ENCODE measurements at places on chromosomes 2 and 18. TPM values are rescaled to one million over a fixed set of nuclear protein-coding genes. Genes with fewer than 3 reads are reported as not detected.

The RAD51AP2 gene
- total RNA-seq = not detected

The EIF5B gene
- total RNA-seq = 12.1 TPM

The SH3BP4 gene
- total RNA-seq = 214 TPM

The C2orf66 gene
- total RNA-seq = under 0.01 TPM

Measured in hair follicle dermal papilla cell (primary cell).